RCC 7860 (cell line): ENCODE measurements at places on chromosomes 12 and 14.

DNA sequence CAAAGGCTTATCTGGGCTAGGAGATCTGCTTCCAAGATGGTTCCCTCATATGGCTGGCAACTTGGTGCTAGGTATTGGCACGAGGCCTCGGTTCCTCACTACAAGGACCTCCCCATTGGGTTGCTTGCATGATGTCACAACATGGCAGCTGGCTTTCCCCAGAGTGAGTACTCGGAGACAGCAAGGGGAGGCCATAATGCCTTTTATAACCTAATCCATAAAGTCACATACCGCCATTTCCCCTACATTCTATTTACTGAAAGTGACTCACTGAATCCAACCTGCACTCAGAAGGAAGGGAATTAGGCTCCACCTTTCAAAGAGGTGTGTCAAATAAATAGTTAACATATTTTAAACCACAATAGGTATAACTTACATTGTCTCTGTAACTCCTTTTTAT, 130.9 kb downstream of the SAMD4A start:
- no peak for DNase-seq

GRCh38 chr12:118704527-118705241, 276.7 kb upstream of the SRRM4 start:
- DNase-seq: no peak

DNA sequence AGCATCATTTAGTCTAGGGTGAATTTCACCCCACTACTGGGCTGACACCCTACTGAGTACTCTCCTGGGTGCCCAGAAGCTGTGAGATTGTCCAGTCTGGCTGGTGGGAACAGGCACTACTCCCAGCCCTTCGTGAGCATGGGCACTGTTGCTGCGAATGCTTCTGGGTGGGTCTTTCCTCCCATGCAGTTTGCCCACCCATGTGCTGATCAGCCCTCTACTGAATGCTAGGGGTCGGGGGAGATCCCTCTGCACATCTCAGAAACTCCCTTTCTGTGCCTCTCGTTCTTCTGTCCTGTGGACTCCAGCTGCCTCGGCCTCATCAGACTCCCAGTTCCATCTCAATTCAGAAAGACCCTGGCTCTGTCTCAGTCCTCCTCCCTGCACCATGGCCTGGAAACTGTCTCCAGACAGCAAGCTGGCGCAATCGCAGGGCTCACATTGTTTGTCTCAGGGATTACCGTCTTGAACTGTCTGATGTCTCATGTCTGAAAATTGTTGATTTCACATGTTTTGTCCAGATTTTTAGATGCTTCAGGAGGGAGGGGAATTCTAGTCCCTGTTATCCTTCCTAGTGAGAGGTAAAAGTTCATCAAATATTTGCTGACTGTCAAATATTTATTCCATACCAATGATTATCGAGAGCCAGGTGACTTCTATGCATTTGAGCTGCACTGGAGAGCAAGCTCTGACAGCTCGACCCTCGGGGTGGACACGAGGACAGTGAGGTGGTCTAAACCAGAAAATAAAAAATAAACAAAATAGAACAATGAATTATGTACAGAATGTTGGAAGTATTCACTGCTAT, 316.6 kb upstream of the RTL1 start:
- DNase-seq: no peak

DNA sequence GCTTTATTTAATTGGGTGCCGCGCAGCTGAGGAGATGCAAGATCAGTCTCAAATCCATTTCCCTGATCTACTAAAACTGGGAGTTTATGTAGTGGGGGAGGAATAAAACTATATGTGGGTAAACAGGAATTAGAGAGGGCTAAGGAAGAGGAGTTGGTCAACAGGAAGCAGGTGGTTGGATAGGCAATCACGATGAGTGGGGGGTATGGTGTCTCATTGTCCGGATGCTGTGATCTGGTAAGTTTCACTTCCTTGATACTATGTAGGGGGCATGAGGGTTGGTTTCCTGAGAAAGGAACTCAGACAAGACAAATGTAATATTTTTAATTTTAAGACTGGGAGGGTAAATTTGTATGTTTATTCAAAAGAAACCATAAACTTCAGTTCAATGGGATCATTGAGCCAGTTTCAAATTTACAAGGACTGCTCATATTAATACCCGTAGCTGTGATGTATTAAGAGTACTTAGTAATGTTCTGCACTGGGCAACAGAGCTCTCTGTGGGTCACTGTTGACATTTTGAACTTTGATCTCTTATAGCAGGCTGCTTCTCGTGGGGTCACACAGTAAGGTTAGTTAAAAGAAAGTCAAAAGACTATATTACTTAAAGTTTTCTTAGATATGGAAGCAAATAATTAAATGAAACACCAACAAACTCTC, 786.2 kb upstream of the FBXO33 start:
- DNase-seq: no peak
